ENCODE measurements at places on chromosomes 1 and 21. TPM values are rescaled to one million over a fixed set of nuclear protein-coding genes. Genes with fewer than 3 reads are reported as not detected.

DNA sequence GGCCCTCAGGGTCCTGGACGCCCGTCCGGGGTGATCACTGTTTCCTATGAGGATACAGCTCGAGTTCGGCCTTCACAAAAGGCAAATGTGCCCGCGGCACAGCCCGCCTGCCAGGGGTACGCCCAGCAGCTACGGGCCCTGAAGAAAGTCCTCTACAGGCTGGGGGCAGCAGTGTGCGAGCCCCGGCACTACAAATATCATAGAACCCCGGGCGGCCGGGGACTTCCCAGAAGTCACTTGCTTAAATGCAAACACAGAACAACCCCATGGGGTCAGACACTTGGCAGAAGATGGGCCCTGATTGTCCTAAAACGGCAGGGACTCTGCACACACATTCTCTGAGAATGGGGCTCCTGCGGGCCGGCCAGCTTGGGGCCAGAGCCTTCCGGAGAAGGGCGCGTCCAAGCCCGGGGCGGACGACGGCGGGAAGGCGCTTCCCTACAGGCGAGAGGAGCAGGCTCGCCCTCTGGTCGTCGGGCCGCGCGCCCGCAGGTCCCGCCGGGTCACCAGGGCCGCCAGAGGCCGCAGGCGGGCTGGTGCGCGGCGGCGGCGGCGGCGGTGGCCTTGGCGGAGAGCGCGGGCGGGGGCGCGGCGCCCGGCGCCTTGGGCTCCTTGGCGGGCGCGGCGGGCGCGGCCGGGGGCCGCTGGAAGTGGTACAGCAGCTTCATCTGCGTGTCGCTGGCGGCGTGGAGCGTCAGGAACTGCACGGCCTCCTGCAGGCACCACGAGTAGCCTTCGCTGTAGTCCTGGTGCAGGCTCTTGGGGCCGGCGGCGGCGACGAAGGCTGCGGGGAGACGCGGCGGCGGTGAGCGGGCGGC, 888 bp downstream of the HES5 start:
- no peak overlapping the region for H3K27ac ChIP-seq
- no peak for DNase-seq
- no peaks in the 10 kb centered on the region for H3K4me1 ChIP-seq
- peaks cover 24% of the 10 kb centered on the region for H3K36me3 ChIP-seq

DNA sequence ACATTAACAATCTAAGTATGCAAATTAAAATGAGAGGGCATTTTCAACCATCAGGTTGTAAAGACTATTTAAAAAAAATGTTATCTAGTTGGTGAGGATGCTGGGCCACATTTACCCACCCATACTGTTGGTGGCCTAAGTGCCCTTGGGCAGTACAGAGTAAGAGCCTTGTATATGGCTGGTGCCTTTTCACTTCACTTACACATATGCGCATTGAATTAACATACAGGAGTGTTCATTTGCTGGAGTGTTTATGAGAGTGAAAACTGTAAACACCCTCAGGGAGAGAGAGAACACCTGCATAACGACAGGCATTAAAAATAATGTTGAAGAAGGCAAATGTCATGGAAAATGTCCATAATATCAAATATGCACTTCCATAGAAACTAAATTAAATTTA, 427.1 kb downstream of the PCP4 start:
- H3K27ac ChIP-seq: no peak overlapping the region
- H3K36me3 ChIP-seq: no peaks in the 10 kb centered on the region
- H3K27me3 ChIP-seq: no peaks in the 10 kb centered on the region

DNA sequence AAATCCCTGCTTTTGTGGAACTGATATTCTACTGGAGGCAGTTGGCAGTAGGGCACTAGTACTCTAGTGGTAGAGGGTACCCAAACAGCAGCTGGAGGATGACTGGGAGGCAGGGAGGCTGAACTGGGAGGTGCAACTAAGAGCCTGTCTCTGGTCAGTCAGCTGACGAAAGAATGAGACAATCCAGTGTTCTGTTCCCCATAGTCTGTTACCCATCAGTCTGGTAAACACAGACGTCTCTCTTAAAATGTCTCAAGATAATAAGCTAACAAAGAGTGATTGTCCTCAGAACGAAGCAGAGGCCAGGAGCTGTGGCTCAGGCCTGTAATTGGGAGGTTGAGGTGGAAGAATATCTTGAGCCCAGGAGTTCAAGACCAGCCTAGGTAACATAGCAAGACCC, 30.4 kb downstream of the TFAP2E start:
- H3K36me3 ChIP-seq: peaks cover 32% of the 10 kb centered on the region
- no peak for DNase-seq
- H3K4me3 ChIP-seq: no peak overlapping the region

DNA sequence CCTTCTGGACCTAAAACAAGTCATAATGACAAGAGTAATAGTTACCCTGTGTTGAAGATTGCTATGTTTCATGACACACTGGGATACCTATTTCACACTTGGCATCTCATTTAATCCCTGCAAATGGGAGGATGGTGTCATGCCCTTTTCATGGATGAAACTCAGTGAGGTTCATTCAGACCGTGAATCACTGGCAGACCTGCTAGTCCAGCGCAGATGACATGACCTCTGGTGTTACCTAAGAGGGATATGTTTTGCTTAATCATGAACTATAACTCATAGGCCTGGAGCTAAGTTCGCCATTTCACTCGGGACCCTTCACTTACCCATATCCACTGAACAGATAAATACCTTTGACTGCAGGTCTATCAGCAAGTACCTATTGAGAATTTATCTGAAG, 286.6 kb upstream of the FMN2 start:
- H3K4me1 ChIP-seq: no peaks in the 10 kb centered on the region
- H3K27ac ChIP-seq: no peak overlapping the region
- no peaks in the 10 kb centered on the region for H3K27me3 ChIP-seq

DNA sequence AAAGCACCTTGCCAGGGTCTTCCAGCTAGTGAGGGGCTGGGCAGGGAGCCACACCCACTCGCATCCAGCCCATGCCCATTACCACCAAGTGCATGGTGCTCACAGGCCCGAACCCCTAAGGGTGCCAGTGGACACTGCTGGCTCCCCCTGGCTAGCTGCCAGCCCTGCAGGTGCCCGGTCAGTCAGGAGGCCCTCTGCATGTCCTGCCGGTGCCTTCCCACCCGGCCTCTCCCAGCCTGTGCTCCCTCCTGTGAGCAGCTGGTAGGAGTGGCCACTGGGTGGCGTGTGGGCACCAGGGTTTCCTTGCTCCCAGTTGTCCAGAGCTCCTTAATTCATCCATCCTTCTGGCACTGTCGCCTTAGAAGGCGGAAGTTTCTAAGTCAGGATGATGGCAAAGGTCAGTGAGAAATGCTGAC, 33.4 kb downstream of the QSOX1 start:
- H3K4me3 ChIP-seq: no peak overlapping the region
- no peak overlapping the region for H3K27ac ChIP-seq
- peaks cover 12% of the 10 kb centered on the region for H3K4me1 ChIP-seq
- H3K27me3 ChIP-seq: no peaks in the 10 kb centered on the region

DNA sequence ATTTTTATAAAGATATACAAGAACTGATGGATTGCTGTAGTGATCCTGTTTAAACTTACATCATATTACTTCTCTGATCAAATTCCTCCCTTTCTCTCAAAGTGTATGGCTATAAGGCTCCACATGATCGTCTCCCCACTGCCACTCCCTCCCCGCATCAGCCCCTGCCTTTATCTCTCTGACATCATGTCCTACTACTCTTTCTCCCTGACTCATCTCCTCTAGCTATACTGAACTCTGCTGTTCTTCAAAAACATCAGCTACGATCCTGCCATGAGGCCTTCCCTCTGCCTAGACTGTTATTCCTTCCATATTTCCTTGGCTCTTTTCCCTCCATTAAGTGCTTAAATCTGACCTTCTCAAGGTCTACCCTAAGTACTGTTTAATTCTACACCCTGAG, 22.8 kb downstream of the HFM1 start:
- H3K27me3 ChIP-seq: no peaks in the 10 kb centered on the region
- no peaks in the 10 kb centered on the region for H3K4me1 ChIP-seq
- H3K36me3 ChIP-seq: no peaks in the 10 kb centered on the region
- DNase-seq: no peak

GRCh38 chr1:28883242-28883616, 31.1 kb upstream of the EPB41 start:
- no peaks in the 10 kb centered on the region for H3K27me3 ChIP-seq
- H3K4me3 ChIP-seq: no peak overlapping the region
- peaks cover 36% of the 10 kb centered on the region for H3K36me3 ChIP-seq

GRCh38 chr1:82465024-82465423, 664.3 kb downstream of the ADGRL2 start:
- no peaks in the 10 kb centered on the region for H3K27me3 ChIP-seq
- DNase-seq: no peak
- no peaks in the 10 kb centered on the region for H3K36me3 ChIP-seq
- H3K4me1 ChIP-seq: no peaks in the 10 kb centered on the region
- H3K27ac ChIP-seq: no peak overlapping the region

- no peaks in the 10 kb centered on the region for H3K36me3 ChIP-seq
- H3K27me3 ChIP-seq: no peaks in the 10 kb centered on the region
- DNase-seq: no peak
Measured at GRCh38 chr1:171138980-171139379, 46.1 kb upstream of the FMO2 start.

DNA sequence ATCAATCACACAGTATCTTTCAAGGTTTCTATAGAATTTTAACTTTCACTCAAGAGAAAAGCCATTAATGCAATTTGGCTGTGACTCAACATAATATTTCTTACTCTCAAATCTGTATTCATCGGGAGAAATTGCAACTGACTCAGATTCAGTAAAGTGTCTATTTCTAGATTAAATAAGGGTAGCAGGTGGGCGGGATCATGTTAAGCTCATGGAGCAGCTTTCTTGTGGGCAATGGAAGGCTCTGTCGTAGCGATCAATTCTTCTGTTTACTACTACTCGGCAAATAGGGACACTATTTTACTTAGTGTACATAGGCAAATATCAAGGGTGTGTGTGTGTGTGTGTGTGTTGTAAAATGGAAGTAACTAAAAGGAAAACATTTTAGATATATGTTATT, 423.6 kb upstream of the NEGR1 start:
- H3K4me3 ChIP-seq: no peak overlapping the region
- no peak overlapping the region for H3K27ac ChIP-seq
- no peaks in the 10 kb centered on the region for H3K27me3 ChIP-seq
- DNase-seq: no peak

DNA sequence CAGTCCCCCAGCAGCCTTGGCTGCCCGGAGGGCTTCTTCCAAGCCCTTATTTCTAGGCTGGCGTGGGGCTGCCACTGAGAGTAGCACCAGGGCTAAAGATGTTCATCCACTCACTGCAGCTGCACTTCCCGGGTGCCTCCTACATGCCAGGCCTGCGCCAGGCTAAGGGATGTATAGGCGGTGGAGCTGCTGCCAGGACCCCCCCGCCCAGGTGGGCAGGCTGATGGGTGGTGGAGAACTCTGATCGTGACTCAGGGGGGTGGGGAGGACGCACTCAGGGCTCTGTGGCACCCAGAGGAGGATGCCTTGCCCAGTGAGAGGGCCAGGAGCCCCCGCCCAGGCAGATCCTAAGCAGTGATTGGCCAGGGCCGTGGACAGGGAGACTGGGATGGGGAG, 34.1 kb downstream of the CFAP74 start:
- peaks cover 4% of the 10 kb centered on the region for H3K36me3 ChIP-seq
- no peak overlapping the region for H3K27ac ChIP-seq
- H3K4me1 ChIP-seq: no peaks in the 10 kb centered on the region
- no peak for DNase-seq

DNA sequence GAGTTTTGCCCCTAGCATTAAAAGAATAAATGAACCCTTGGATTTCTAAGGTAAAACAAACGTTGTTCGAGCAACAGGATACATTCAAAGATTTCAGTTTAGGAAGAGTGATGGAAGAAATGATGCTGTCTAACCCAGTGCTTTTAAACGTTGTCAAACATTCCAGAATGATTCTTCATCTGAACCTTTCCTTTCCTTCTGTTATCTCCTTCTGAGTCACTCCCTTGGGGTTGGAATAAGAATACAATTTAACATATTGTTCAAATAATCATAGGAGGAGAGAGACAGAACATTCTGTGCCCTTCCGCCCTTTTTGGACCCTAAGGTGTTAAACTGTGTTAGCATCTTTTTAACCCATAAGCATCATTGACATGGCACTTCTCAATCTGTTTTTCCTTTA, 61.1 kb upstream of the RCOR3 start:
- no peaks in the 10 kb centered on the region for H3K36me3 ChIP-seq
- H3K4me1 ChIP-seq: no peaks in the 10 kb centered on the region
- DNase-seq: no peak
- no peaks in the 10 kb centered on the region for H3K27me3 ChIP-seq

- no peak overlapping the region for H3K4me3 ChIP-seq
- H3K27ac ChIP-seq: no peak overlapping the region
- no peaks in the 10 kb centered on the region for H3K27me3 ChIP-seq
- DNase-seq: no peak
- H3K4me1 ChIP-seq: peaks cover 15% of the 10 kb centered on the region
Measured at GRCh38 chr21:34817821-34818661, 149.2 kb downstream of the CLIC6 start.

DNA sequence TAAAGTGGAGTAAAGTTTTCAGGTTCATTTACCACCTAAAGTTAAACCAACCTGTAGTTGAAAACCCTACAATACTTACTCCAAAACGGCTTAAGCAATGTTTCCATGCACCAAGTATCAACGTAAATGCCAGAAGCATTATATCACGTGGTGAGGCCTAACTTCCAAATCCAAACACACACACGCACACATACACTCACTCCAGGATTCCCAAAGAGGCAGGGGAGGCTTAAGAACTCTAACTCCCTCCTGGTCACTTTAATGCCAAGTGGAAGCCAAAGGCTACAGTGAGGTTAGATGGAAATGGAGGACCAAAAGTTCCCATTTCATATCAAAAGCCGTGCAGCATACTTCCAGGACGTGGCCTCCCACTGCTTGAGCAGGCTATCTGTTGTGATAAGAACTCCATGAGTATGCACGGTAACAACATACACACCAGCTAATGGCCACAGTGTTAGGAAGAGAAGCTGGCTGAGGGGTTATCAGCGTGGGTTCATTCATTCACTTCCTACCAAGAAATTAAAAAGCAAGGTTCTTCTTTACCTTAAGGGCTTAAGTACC, 224.1 kb downstream of the SLC45A1 start:
- no peaks in the 10 kb centered on the region for H3K27me3 ChIP-seq
- peaks cover 3% of the 10 kb centered on the region for H3K36me3 ChIP-seq
- H3K4me3 ChIP-seq: no peak overlapping the region
- no peaks in the 10 kb centered on the region for H3K4me1 ChIP-seq

The RGS7 gene
- total RNA-seq: 1.3 TPM

The OR14K1 gene
- total RNA-seq: not detected

The FCGR1A gene
- not detected for total RNA-seq

The GFI1 gene
- 0.31 TPM for total RNA-seq

The SLAMF8 gene
- not detected for total RNA-seq

The NFIA gene
- 38.6 TPM for total RNA-seq

The BLZF1 gene
- 45.7 TPM for total RNA-seq

The AADACL4 gene
- not detected for total RNA-seq

The GNG12 gene
- total RNA-seq: 72.2 TPM

Measured in Calu3 (cell line).